ENCODE measurements at places on chromosomes 13 and 19. TPM values are rescaled to one million over a fixed set of nuclear protein-coding genes. Genes with fewer than 3 reads are reported as not detected.

DNA sequence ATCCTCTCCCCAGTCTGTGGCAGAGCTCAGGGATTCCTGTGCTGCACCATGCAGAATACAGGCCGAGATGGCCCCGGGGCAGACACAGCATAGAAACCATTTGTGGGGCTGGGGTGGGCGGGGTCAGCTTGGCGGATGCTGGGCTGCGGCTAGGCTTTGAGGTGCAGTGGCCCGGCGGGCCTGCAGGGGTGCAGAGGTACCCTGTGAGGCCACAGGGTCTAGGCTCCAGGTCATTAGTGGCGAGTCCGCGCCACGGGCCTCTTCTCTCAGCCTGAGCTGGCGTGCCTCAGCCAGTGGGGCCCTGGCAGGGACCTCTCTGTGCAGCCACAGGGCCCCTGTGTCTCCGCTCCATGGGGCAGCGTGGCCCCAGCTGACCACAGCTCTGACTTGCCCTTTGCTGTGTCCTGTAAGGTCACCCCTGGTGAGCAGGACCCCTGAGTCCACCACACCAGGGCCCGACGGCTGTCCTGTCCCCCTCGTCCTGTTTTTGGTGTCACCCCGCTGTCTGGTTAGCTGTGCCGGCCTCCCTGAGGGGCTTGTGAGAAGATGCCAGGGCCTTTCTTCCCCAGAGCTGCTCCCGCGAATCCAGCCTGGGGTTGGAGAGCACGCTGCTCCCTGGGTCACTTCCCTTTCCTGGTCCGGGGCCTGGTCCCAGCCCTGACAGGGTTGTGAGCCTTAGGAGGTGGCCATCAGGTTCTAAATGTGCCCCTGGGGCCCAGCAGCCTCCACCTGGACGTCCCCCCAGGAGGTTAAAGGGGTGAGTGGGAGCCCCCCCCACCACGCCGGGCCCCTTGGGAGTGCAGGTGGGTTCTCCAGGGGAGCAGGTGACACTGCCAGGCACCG, 12.1 kb downstream of the KDM4B start:
- DNase-seq: no peak

DNA sequence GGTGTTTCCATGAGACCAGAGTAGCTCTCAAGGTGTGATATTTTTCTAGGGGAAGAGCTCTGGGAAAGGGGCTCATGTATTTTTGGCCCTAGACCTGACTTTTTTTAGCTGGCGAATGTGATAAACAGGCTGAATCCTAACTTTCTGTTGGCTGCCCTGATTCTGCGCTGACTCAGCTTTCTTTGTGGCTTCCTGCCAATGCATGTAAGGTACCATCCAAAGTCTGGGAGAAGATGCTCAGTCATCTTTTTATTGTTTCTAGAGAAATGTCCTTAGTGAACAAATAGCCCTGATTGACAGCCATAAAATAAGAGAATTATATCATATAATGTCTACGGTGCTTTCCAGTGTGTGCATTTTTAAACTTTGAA, 113.6 kb upstream of the MBNL2 start:
- DNase-seq: no peak

DNA sequence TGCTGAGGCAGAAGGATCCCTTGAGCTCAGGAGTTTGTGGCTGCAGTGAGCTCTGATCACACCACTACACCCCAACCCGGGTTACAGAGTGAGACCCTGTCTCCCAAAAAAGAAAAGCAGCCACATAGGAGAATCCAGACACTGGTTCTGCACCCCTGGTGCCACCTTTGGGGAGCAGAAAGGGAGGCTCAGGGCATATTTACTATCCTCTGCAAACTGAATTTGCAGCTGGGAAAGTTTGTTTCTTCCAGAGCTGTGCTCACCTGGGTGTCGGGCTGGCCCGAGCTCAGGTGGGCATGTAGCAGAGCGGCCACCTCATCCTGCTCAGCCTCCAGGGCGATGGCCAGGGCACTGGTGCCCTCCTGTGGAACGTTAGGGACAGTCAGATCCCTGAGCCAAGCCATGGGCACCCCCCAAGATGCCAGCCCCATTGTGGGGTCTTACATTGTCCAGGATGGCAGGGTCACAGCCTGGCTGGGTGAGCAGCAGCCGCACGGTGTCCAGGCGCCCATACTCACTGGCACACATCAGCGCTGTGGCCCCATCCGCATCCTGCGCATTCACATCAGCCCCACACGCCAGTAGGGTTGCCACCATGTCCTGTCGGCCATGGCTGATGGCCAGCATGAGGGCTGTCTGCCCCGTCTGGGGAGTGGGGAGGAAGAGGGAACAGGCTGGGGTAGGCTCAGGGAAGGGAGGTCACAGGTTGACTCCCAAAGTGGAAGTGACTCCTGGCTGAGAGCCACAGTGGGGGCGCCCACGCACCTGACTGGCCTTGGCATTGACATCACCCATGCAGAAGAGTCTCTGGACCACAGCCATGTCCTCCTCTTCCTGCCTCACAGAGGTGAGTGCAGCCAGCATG, 3.1 kb downstream of the RPS28 start:
- no peak for DNase-seq

- DNase-seq: peak; percentile 60
These were observed 471 bp upstream of the INSR start for GRCh38 chr19:7294558-7295212.

GRCh38 chr19:44984005-44984404, 17.3 kb upstream of the RELB start:
- no peak for DNase-seq

DNA sequence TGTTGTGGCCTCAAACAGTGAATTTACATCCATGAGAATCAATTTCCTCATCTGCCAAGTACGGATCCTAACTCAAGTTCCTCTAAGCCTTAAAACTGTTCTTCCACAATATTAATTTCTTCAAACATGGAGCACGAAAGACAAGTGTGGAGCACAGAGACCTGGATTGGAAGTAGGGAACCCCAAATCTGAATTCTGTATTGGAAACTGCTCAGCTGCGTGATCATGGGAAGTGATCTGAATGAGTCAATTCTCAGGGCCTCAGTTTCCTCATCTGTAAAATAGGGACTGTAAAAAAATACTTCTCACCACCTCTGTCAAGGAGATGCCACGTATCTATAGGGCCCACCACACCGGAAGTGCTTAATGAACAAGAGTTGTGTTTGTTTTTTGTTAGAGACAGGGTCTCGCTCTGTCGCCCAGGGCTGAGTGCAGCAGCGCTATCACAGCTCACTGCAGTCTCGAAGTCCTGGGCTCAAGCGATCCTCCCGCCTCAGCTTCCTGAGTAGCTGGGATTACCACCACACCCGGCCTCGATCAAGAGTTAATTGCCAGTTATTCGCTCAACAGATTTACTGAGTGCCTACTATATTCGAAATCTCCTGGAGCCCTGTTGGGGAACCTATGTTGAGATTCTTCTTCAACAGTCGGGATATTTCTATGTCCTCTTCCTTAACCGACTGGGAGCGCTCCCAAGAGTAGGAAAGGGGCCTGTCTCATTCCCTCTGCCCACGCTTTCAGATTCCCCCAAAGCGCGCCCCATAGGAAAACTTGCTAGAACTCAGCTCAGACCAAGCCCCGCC, 1.6 kb downstream of the SERTAD3 start:
- no peak for DNase-seq

GRCh38 chr13:46620471-46620870, 67.5 kb downstream of the LRCH1 start:
- no peak for DNase-seq

DNA sequence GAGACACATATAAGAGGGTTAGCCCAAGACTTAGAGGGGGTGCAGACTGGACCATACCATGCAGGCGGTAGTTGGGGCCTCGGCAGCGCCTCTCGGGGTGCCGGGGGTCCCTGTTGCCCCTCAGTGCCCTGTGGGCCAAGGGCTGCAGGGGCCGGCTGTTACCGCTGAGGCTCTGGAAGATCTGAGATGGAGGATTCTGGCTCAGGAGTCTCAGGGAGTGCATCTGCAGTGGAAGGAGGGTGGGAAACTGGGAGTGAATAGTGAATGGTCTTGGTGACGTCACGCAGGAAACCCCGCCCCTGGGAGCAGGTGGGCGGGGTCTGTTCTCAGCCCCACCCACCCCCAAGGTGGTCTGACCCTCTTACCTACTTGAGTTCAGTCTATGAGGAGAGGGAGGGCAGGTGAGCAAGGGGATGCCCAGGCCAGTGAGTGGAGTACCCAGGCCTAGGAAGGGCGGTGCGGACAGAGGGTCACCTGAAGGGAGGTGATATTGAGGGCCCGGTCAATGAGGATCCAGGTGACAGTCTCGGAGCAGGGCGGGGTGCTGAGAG, 1.7 kb upstream of the DBP start:
- no peak for DNase-seq

GRCh38 chr13:72230131-72230530, 363.1 kb upstream of the DACH1 start:
- DNase-seq: no peak

DNA sequence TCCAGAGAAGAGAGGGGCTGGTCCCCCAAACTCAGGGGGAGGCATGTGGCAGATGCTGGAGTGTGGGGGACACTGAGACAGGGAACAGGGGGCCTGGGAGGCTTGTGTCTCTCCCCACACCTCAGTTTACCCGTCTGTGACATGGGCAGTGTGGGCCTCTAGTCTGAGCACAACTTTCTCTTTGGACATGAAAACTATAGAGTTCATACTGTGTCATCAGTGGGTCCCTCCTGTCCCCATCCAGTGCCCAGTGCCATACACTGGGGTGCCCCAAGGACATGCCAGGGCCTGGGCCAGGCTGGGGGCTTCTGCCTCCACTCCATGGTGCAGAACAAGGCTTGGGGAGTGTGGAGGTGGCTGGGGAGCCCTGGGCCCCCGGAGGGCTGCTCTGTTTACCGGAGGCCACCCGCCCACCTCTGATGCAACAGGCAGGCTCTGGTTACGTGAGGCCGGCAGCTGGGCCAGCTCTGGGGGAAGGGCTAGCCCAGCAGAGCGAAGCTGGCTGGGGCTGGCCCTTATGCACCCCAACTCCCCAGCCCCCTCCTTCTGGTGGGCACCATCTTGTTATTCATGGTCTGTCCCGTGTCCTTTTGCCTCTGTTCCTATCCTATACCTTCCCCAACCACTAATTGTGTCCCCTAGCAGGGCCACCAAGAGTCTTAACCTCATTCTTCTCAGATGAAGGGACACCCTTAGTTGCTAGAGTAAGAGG, 1.9 kb upstream of the MEF2B start:
- no peak for DNase-seq

DNA sequence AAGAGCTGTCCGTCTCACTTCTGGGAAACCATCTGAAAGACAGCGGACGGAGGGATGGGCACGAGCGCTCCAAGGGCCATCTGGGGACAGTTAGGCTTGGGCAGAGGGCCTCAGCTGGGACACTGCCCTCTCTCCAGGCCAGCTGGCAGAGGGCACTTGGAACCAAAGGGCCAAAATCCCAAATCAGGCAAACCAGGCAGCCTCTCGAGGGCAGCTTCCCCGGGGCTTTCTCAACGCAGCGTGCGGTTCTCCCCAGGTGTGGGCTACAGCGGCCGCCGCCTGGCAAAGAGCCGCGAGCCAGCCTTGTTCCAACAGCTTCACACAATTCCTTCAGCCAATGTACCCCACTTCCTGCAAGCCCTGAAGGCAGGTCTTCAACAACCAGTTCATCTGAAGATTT, 5.0 kb downstream of the MLLT1 start:
- DNase-seq: no peak

GRCh38 chr13:48962281-48962680, 13.4 kb upstream of the FNDC3A start:
- no peak for DNase-seq

- DNase-seq: no peak
These were observed 51.0 kb upstream of the PDX1 start for GRCh38 chr13:27868641-27869435.

GRCh38 chr13:27065582-27065981, 106.0 kb downstream of the USP12 start:
- DNase-seq: no peak

DNA sequence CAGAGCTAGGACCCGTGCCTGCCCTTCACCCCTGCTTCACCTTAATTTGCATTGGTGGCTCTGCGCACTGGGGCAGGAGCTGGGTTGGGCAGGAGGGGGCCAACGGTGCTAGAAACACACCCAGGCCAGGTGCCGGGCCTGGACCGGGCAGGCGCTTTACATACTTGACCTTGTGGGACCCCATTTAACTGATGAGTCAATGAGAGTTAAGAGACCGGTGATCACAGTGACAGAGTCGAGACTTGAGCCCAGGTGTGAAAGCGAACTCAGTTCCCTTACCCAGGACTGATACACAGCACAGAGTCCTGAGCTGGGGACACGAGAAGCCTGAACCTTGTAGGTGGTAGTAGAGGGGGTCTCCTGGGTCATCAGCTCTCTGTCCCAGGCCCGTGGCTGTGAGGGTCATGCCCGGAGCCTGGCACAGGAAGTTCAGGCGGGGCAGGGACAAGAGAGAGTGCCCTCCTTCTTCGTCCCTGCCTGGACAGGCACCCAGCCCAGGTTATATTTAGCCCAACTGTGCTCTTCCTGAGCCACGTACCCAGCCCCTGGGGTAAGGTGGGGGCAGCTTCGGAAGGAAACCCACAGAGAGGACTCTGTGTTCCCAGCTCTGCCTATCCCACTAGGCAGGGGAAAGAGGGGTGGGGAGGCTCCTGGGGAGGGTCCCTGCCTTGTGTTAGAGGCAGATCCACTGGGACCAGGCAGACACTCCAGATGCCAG, 1.9 kb downstream of the PRX start:
- DNase-seq: no peak

- DNase-seq: no peak
These were observed 1146.1 kb downstream of the EFNB2 start for GRCh38 chr13:105389373-105389772.

- no peak for DNase-seq
These were observed 1020.5 kb upstream of the SLC10A2 start for GRCh38 chr13:104086759-104087158.

Gene CYP4F2
- polyA plus RNA-seq: 0.13 TPM

Gene USHBP1
- polyA plus RNA-seq: 5.4 TPM

Gene MBD3L2
- not detected for polyA plus RNA-seq

Gene RFPL4AL1
- 0.25 TPM for polyA plus RNA-seq

Gene CLIP3
- polyA plus RNA-seq: 55.9 TPM

Gene LRRC63
- 0.18 TPM for polyA plus RNA-seq

Gene FUT2
- 3.5 TPM for polyA plus RNA-seq

Gene CCDC106
- 19.3 TPM for polyA plus RNA-seq
